Amygdala (tissue), 56 donors: ENCODE measurements at places on chromosomes 4 and X.

DNA sequence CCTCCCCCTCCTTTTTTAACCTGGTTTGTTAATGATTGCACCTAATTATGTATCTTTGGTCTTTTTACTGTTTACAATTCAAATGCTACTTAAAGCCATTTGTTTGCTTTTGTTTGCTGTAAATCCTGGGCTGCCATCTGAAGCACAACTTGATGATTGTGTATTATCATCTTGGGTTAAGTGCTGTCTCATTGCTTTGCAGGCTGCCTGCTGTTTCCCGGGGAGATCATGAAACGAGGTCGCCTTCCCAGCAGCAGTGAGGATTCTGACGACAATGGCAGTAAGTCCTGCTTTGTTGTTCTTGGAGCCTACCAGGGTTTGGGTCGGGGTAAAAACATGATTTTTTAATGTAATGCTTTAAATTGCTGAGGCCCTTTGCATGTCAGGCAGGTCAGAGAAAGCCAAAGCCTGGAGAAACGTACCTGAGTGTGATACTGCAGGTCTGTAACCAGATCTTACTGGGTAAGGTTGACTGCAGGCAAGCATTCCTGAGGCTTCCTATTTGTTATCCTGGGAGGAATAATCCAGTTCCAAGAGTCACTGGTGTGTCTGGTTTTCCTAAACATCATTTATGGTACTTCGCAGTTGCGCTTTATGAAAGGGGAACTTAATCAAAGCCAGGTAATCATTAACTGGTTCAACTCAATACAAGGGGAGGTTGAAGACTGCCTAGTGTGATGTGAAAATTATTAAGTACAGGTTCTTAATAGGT is 22.2 kb downstream of the JADE1 start:
- peak; percentile 7 for DNase-seq

DNA sequence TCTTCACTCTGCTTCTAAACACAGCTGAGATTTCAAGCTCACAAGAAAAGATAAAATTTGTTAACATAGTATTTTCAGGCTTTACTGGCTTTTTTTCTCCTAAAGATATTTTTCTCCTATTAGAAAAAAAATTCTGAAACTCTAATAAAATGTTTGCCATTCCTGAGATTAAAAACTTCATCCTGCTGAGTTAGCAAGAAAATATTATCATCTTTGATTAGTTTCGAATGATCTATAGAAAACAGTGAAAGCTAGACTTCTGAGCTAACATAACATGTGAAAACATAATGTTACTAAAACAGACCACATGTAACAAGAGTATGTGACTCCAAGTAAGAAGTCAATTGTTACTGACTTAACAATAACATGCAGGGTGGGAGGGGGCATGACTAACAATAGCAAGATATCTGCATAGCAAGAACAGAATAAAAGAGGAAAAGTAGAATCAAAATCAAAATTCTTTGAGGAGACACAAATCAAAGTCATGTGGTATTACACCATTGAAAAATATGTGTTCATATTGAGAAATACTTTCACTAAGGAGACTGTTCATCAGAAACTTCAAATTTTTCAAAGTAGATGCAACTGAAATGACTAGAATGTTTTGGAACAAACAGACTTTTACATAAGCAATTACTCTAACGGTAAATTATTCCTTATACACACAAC is 14.5 kb downstream of the TBCK start:
- no peak for DNase-seq

- DNase-seq, result no peak
Measured at GRCh38 chrX:154775419-154776349, 13.0 kb downstream of the DKC1 start.

DNA sequence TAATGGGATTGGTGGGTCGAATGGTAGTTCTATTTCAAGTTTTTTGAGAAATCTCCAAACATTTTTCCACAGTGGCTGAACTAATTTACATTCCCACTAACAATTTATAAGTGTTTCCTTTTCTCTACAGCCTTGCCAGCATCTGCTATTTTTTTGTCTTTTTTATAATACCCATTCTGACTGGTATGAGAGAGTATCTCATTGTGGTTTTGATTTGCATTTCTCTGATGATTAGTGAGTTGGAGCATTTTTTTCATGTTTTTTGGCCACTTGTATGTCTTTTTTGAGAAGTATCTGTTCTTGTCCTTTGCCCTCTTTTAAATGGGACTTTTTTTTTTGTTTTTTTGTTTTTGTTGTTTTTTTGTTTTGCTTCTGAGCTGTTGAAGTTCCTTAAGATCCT is 200.0 kb upstream of the GK2 start:
- DNase-seq, result no peak

- peak; percentile 33 for DNase-seq
Measured at GRCh38 chr4:149409146-149409545, 406.5 kb downstream of the IQCM start.

GRCh38 chr4:136992032-136992431 is 540.3 kb downstream of the PCDH18 start:
- DNase-seq, result no peak

- DNase-seq, result no peak
Measured at GRCh38 chrX:49172280-49172780, 632 bp downstream of the PLP2 start.

DNA sequence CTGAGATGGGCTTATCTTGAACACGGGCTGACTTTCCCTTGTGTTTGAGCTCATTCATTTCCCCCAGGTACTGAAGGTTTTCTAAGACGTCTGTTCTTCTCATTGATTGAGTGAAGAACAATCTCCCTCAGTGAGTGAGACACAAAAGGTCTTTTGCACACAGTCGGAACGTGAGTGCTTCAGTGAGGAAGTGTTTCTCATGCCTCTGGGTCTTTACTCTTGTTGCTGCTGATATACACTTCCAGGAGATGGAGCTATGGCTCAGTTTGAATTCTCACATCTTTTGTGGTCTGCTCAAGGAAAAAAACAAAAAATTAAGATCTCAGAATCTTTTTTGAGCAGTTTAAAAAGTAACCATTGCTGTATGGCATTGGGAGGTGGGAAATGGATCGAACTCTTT is 981.9 kb upstream of the TENM3 start:
- no peak for DNase-seq

DNA sequence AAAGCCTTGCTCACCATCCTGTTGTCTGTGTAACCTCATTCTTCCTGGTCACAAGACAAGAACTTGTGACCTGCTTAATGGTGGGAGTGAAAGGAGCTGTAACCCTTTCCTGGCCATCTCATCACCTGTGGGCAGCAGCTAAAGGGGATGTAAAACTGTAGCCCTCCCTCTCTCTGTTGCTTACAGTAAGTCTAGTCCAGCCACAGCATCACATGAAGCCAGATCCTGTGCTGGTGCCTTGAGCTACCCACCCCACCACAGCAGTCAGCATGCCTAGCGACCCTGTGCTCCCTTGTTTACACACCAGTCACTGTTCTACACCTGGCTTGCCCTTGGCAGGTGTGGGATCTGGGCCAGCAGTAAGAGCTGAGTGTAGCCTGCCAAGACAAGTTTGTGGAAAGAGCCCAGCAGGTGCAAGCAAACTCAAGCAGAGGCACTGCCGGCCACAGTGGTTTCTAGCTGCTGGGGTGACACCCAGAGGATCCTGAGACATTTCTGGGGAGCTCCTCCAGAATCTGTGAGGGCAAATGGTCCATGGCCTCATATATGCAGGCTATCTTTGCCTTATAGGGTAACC is 41.0 kb downstream of the UGT2B28 start:
- DNase-seq, result no peak

- no peak for DNase-seq
Measured at GRCh38 chr4:123088501-123088900, 166.1 kb upstream of the NUDT6 start.

- no peak for DNase-seq
Measured at GRCh38 chr4:174521800-174522182, 497 bp downstream of the HPGD start.

GRCh38 chr4:67401902-67402301 is 143.4 kb downstream of the CENPC start:
- no peak for DNase-seq

DNA sequence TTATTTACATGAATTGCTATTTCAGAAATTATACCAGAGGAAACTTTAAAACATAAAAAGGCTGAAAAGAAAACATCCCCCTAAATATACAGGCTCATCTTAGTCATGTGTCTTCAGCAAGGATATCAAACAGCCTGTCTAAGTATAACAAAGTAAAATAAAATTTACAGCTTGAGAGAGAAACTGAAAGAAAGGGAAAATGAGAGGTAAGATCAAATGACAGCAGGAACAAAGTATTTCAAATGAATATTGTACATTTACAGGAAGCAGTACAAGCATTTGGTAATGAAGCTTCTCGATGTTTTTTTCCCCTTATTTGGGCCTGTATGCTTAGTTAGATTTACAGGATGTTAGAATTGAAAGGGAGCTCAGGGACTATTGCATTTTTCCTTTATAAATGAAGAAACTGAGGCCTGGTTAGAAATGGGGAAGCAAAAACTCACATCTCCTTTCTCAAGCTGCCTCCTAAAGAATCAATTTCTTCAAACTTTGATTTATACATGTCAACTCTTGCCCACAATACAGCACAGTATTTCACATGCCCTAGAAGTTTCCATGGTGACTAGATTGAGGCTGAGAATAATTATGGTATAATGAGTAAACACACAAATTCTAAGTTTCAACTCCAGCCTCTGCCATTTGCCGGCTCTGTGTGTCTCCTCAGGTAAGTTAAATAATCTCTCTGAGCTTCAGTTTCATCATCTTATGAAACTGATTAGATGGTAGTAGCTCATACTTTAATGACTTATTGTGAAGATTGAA is 29.3 kb downstream of the DAPP1 start:
- DNase-seq, result no peak

DNA sequence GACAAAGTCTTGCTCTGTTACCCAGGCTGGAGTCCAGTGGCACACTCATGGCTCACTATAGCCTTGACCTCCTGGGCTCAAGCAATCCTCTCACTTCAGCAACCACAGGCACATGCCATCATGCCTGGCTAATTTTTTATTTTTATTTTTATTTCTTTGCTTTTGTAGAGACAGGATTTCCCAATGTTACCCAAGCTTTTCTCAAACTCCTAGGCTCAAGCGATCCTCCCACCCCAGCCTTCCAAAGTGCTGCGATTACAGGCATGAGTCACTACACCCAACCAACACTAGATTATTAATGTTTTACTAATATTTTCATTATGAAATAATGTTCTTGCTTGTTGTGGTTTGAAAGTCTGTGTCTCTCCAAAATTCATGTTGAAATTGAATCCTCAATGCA is 5.2 kb upstream of the ACTRT1 start:
- DNase-seq, result no peak

GRCh38 chrX:120310861-120311726 is at the start of gene TMEM255A:
TMEM255A (minus strand) TSS chrX:120311461; CDS start chrX:120311309, 152 bp downstream.
- DNase-seq, result no peak

GRCh38 chrX:105313596-105313995 is 93.1 kb upstream of the TEX13A start:
- DNase-seq, result no peak

DNA sequence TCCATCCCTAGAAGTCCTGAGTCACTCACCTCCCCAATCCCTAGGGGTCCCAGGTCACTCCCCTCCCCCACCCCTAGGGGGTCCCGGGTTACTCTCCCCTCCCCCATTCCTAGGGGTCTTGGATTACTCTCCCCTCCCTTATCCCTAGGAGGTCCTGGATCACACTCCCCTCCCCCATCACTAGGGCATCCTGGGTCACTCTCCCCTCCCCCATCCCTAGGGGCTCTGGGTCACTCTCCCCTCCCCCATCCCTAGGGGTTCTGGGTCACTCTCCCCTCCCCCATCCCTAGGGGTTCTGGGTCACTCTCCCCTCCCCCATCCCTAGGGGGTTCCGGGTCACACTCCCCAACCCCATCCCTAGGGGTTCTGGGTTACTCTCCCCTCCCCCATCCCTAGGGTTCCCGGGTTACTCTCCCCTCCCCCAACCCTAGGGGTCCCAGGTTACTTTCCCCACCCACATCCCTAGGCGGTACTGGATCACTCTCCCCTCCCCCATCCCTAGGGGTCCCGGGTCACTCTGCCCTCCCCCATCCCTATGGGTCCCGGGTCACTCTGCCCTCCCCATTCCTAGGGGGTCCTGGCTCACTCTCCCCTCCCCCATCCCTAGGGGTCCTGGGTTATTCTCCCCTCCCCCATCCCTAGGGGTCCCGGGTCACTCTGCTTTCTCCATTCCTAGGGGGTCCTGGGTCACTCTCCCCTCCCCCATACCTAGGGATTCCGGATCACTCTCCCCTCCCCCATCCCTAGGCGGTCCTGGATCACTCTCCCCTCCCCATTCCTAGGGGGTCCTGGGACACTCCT is 2.1 kb downstream of the ASMTL start:
- no peak for DNase-seq

DNA sequence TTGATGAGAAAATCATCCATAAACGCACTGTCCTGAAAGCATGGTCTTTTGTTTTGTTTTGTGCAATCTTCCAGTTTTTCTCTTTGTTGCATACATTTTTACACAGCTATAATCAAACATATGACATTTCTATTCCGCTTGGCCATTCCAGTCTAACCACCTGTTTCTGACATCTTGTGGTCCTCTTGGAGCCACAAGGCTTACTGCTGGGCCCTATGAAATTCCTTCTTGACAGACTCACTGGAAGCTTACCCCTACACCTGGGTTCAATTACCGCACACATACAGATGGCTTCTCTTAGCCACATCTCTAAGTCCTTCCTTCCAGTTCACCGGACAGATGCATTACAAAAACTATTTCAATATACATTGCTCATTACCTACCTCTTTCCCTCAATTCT is 72.4 kb downstream of the PAPSS1 start:
- no peak for DNase-seq

- no peak for DNase-seq
Measured at GRCh38 chrX:56726605-56727004, 2.4 kb upstream of the NBDY start.

DNA sequence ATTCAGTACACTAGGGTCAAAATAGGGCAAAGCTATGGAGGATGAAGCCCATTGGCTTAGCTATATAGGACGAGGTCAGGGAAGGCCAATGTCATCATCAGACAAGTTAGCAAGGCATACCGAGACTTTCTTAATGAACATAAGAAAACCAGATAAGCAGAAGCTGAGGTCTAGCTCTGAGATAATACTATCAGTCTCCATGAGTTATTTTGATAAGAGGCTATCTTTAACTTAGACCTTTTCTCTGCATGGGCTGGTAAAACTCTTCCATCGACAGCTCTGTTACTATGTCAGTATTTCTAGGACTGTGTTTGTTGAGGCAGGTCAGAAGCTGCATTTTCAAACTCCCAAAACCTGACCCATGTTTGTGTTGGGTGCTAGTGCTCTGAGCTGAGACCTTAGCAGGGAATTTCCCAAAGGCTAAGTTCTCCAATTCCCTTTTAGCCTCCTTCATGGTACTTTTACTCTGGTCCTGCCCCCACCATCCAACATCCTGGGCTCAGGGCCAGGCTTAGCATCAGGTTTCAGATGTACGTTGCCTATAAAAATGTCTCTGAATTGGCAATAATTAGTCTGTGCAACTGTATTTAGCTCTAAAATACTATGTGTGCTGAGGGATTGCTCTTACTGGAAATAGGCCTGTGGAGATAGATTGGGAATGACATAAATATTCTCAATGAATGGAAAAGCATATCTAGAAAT is 29.3 kb upstream of the LRAT start:
- no peak for DNase-seq

- DNase-seq, result no peak
Measured at GRCh38 chr4:186360551-186360950, 94.6 kb downstream of the F11 start.
